ENCODE measurements at places on chromosomes 7 and 10.

- DNase-seq, result no peak
Measured at GRCh38 chr7:30389791-30390190, 88.8 kb downstream of the NOD1 start.

- no peak for DNase-seq
Measured at GRCh38 chr10:109895095-109895818, 28.1 kb downstream of the XPNPEP1 start.

DNA sequence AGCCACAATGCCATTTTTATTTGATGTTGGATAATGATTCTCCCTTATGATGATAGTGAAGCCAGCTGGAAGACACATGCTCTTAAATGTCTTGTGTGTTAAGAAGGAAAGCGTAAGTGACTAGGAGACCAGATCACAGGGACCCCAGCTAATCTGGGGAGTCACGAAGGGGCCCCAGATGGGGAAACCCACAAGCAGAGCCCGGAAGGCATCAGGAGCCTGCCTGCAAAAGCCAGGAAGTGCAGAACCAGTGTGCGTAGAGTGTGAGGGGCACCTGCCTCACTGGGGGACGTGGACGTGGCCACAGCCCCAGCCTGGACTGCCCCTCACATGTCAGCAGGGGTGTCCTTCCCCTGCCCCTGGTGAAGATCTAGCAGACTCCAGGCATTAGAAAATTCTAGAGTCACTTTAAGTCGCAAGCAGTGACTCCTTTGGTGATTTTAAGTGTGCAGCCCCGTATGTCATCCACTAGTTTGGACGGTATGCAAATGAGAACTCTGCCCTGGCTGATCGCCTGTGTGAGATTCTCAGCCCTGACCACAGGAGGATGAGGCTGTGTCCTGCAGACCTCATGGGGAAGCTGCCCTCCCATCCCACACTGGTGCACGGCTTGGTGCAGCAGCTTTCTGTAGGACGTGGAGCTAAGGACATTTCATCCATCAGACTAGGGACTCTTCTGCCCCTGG is 243.0 kb downstream of the WDR37 start:
- no peak for DNase-seq

DNA sequence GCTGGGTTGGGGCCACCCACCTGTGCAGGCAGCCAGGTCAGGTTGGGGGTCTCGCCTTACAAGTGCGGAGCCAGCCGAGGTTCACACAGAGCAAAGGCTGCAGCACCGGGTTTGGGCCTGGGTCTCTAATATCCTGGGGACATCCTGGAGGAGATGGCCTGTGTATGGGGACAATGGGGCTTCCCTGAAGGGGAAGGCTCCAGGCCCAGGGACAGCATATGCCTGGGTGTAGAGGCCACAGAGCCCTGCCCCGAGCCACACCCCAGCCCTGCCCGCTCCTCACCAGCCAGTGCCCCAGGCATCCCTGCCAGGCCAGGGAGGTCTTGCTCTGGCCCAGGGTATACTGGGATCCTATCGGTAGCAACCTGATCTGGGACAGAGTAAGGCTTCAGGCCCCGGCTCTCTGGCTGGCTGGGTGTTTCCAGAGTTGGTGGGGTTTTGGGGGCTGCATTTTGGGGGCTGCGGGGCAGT is 9.1 kb downstream of the TTYH3 start:
- peak; percentile 40 for DNase-seq

- DNase-seq, result no peak
Measured at GRCh38 chr7:30475580-30475979, 3.0 kb downstream of the NOD1 start.

DNA sequence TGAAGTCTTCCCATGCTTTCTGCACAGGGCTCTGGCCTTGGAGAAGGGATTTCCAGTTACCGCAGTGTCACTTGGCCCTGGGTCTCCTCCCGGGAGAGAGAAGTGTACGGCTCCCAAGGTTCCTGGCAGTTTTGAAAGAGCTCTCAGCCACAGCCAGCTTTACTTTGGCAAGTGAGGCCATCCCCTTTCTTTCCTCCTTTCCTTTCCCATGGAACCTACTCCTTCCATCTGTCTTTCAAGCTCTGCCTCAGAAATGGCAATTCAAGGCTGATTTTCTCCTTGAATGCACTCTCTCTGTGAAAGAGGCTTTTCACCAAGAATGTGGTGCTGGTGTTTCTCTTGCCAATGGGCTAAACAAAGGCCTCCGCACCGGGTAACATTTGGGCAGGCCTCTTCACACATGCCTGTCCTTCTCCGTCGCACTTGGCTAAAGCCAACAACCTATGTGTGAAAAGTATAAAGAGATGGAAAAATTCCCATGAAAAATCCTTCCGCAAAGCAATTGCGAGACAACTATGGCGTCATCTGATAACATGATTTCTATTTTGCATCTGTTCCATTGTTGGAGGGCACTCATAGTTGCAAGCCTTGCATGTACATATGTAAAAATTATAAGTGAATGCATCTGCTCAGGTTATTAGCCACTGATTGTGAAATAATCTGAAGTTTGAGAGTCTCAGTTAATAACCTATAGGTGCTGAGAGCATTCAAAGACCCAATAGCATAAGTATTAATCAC is 125.4 kb downstream of the PFKFB3 start:
- no peak for DNase-seq

DNA sequence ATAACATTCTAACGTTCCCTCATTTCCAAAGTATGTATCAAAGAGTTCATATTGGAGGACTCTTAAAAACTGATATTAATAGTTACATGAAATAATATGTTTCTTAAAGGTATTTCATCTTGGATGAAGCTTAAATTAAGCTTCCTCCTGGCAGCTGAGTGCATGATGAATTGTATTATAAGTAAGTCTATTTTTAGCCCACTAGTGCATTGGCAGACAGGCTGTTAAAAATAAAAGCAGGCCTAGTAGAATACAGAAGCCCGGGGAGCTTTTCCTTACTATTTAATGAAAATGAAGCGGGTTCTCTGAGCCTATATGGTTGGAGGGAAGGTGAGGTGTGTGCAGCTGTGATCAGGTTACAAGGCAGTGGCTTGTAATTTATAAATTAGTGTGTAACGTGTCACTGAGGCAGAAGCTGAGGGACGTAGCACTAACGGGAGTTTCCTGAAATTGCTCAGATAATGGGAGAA is 130.7 kb upstream of the KMT2E start:
- DNase-seq, result no peak

DNA sequence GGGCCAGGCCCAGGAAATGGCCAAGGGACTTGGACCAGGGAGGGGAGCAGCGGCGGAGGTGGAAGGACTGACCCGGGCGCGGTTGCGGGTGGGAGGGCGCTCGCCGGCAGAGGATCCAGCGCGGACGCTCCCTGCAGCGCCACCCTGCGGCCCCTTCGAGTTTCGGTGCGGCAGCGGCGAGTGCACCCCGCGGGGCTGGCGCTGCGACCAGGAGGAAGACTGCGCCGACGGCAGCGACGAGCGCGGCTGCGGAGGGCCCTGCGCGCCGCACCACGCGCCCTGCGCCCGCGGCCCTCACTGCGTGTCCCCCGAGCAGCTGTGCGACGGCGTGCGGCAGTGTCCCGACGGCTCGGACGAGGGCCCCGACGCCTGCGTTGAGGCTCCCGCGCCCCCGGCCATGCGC is 16.8 kb upstream of the ZNF467 start:
- DNase-seq, result peak; percentile 71

DNA sequence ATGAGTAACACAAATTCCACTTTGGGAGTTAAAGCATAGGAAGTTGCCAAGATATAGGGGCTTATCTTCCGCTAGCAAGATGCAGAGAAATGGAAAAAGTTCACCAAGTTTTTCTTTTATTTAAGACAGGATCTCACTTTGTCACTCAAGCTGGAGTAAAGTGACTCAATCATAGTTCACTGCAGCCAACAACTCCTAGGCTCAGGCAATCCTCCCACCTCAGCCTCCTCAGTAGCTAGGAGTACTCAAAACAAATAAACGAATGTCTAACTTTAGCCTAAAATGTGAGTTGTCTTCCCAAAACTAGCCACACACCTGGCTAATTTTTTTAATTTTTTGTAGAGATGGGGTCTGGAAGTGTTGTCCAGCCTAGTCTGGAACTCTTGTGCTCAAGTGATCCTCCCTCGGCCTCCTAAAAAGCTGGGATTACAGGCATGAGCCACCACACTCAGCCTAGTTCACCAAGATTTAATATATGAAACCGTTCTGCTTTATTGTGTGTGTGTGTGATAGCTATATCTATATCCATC is 9.9 kb downstream of the VIM start:
- no peak for DNase-seq

DNA sequence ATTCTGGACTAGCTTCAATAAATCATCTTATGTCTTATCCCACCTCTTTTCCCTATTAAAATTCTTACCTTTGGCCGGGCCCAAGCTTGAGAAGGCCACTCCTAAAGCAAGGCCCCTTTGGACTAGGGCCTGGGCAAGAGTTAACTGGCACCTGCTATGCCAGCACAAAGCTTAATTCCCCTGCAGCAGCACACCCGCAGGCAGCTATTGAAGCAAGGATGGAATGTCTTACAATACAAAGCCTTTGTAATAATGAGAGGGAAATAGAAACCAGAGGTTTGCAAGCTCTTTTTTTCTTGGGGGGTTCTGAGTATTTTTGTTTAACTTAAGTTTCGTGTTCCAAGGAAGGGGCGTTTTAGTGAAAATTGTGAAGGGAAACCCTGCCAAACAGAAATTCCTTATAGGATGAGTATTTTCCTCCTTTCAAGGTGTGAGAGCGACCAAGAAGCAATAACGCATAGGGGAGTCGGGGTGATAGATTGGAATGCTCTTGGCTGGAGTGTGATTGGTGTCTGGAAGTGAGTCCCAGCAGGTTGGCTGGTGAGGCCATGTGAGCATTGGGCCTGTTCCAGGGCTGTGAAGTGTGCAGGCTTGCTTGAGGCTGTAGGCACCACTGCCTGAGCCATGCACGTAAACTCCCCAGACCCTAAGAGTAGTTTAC is 148.5 kb downstream of the KIAA1217 start:
- DNase-seq, result no peak

DNA sequence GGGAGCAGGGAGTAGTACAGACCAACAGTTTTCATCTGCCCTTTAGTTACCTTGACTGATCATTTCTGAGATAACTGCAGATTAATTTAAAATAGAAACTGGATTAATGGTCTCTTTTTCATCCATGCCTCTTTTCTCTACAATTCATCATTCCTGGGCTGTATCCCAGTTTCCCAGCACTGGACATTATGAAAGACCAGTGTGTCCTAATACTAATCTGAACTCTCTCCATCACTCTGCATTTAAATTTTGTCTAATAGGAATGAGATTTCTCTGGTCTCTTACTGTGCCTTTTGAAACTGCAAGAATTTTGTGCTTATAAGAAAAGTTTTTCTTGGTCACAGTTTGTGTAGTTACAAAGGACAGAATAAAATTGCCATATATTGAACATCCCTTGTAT is 12.7 kb downstream of the PLEKHA8 start:
- DNase-seq, result no peak

GRCh38 chr10:100829097-100829870 is 83.5 kb upstream of the SLF2 start:
- DNase-seq, result no peak

DNA sequence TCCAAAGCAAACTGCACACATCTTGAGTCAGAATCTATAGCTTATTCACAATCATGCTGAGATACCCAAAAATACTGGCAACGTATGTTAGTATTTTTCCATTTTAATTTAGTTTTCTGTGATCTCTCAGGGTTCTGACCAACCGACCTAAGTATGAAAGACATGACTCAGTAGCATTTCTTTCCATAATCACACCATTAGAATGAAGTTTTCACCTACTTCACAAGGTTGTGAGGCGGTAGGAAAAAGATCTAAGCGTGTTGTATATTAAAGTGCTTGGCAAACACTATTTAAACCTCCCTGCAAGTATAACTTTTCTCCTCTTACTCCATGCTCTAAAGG is 49.1 kb downstream of the PLCE1 start:
- no peak for DNase-seq

- peak; percentile 60 for DNase-seq
Measured at GRCh38 chr10:100790761-100791208, 45.4 kb downstream of the PAX2 start.

DNA sequence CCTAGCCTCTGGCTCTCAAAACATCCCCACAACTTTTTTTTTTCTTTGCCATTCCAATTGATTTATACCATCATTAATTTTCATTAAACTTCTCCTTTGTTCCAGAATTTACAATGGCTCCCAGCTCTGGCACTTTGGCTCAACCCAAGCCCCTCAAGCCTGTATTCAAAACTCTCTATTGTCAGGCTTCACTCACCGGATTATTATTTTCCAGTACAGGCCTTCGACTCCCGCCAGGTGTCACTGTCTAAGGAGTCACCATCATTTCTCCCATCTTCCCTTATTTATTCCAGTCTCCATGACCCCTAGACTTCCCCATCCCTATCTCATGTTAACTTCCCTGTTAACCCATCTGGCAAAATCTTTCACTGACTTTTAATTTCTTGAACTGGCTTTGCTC is 67.8 kb downstream of the HIPK2 start:
- no peak for DNase-seq

GRCh38 chr7:143892527-143893300 is 9.3 kb downstream of the TCAF1 start:
- DNase-seq, result no peak

- no peak for DNase-seq
Measured at GRCh38 chr7:5694912-5695726, 86.3 kb downstream of the RNF216 start.

DNA sequence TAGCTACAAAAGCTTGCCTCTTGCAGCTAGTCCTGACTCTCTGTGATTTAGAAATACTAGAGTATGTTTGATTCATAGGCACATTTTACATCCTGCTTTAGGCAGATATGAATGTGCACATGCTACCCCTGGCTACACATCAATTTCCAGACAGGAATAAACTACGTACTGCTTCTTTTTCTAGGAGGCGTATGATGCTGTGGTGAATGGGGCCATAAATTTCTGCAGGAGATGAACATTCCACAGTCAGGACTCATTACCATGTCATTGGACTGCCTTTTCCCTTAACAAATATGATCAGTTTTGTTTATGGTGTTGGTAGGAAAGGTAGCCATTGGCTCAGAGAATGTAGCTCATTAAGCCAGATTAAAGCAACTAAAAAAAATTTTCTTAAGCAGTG is 50.1 kb upstream of the IFRD1 start:
- DNase-seq, result no peak

DNA sequence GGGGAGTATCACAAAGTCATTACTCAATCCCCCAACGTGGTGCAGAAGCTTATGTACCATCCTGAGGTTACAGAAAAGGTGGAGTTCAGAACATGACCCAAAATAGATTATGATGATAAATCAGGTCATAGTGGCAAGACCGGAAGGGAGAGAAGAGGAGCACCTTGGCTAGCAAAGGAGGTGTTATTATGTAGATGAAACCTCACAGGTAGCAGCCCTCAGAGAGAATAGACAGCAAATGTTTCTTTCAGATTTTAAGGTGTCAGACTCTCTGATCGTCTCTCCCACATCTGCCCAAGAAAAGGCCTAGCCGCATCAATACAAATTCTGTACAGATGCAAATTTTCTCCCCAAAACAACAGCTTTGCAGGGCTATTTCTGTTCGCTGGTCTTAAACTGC is 88.3 kb upstream of the SEMA3D start:
- DNase-seq, result no peak

- DNase-seq, result no peak
Measured at GRCh38 chr10:35208949-35209613, 82.4 kb downstream of the CREM start.

All from retina (tissue), 1 donor.